ENCODE measurements at places on chromosomes 3 and 15. TPM values are rescaled to one million over a fixed set of nuclear protein-coding genes. Genes with fewer than 3 reads are reported as not detected.

DNA sequence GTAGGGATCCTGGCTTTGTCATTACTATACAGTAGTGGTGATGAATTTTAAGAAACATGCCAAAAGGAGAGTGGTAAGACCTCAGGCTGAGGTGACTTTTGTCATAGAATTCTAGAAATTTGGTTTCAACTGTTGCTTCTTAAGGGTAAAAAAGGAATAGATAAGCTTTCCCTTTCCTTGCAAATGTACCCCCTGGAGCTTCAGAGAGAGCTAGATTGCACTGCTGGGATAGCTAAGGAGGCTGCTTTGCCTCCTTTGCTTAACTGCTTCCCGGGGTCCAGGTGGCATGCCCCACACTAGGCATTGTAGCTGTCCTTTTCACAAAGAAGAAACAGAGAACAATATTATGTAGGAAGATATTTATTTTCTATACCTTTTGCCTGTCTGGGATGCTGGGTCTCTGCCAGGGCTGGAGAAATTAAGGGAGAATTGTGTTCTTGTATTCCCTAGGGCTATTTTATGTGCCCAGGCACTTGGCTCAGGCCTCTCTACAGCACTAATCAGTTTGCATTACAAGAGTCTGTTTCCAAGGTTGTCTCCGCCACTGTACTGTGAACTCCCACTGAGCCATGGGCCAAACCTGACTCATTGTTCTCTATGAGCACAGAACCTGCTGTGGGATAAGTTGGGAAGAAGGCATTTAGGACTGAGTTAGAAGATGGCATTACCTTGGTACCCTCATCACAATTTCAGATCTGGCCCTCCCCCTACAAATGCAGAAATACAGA is 460.0 kb downstream of the PDCD6IP start:
- H3K36me3 ChIP-seq = no peaks in the 10 kb centered on the region
- no peak overlapping the region for H3K27ac ChIP-seq
- peaks cover 12% of the 10 kb centered on the region for H3K4me1 ChIP-seq

Gene RTF1
- total RNA-seq = 45.7 TPM

Gene LRTM1
- total RNA-seq = not detected

- no peaks in the 10 kb centered on the region for H3K36me3 ChIP-seq
- H3K4me3 ChIP-seq = no peak overlapping the region
- H3K27me3 ChIP-seq = no peaks in the 10 kb centered on the region
- DNase-seq = no peak
- no peaks in the 10 kb centered on the region for H3K4me1 ChIP-seq
These were observed 25.7 kb downstream of the FSIP1 start for GRCh38 chr15:39756806-39757522.

Gene FSD2
- not detected for total RNA-seq

Gene GP5
- total RNA-seq = not detected

Gene AMT
- 38.8 TPM for total RNA-seq

DNA sequence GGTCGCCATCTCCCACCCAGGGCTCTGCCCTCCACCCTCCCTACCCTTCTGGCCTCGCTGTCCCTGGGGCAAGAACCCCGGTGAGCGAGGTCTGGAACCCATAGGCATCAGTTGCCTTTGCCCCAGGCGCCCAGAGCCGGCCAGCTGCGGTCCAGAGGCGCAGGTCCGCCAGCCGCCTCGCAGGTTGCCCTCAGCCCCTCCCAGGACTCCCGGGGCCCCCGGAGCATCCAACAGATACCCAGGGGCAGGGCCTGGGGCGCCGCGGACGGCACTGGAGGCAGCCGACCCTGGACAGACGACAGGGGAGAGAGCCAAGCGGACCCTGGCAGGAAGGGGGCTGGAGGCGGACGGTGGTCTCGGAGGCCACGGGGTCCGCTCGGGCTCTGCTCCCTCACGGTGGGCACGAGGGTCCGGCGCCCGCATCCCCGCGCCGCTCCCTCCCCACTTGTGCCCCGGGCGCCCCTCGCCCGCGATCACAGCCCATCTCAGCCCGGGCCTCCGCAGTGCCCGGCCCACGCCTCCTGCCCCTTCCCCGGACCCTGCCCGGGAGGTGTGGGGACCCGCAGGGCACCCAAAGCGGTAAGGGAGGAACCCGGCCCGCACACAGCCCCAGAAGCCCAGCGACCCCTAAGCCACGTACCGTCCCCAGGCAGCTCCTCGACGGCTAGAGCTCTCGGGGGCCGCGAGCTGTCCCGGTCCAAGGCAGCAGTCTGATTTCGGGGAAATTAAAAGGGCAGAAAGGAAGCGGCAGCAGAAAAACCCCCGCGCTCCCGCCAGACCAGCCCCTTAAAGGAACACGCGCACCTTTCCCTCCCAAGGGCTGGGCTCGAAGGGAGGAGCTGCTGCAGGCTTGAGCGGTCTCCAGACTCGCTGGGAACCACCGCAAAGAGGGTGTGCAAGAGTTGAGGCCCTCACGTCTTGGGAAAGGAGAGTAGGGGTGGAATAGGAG is at the start of gene HAPLN3:
Gene HAPLN3, minus strand, starts transcription at position 726 of the 949 bp plus-strand sequence. CDS start 8,246 bp downstream, outside the sequence.
- peak within 1 kb of the TSS; percentile 71 for H3K4me3 ChIP-seq
- peaks cover 12% of the 10 kb centered on the region for H3K4me1 ChIP-seq
- peak; percentile 67 for DNase-seq
- no peak within 1 kb of the TSS for H3K27ac ChIP-seq

GRCh38 chr3:120438665-120439370 is 12.0 kb downstream of the FSTL1 start:
- H3K27me3 ChIP-seq = no peaks in the 10 kb centered on the region
- H3K36me3 ChIP-seq = peaks cover 50% of the 10 kb centered on the region
- H3K4me1 ChIP-seq = peaks cover 14% of the 10 kb centered on the region
- DNase-seq = no peak

- no peaks in the 10 kb centered on the region for H3K4me1 ChIP-seq
- H3K36me3 ChIP-seq = no peaks in the 10 kb centered on the region
- no peaks in the 10 kb centered on the region for H3K27me3 ChIP-seq
- DNase-seq = no peak
These were observed 8.1 kb downstream of the C3orf70 start for GRCh38 chr3:185144784-185145183.

DNA sequence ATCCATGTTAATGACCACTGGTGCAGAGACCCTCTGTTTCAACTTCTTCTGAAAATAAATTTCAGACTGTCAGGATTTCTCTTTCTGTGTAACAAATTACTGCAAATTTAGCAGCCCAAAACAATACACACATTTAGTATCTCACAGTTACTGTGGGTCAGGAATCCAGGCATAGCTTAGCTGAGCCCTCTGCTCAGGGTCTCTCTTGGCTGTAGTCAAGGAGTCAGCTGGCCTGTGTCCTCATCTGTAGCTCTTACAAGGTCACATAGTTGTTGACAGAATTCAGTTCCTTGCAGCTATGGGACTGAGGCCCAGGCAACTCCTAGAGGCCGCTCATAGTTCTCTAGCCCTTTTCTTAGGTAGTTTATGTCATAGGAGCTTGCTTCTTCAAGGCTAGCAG is 51.9 kb downstream of the NKIRAS1 start:
- DNase-seq = no peak
- H3K4me3 ChIP-seq = no peak overlapping the region
- H3K27me3 ChIP-seq = no peaks in the 10 kb centered on the region
- H3K27ac ChIP-seq = no peak overlapping the region
- peaks cover 15% of the 10 kb centered on the region for H3K36me3 ChIP-seq
- peaks cover 12% of the 10 kb centered on the region for H3K4me1 ChIP-seq

Gene ATP10A
- total RNA-seq = 3.9 TPM

Gene SMCO1
- not detected for total RNA-seq

DNA sequence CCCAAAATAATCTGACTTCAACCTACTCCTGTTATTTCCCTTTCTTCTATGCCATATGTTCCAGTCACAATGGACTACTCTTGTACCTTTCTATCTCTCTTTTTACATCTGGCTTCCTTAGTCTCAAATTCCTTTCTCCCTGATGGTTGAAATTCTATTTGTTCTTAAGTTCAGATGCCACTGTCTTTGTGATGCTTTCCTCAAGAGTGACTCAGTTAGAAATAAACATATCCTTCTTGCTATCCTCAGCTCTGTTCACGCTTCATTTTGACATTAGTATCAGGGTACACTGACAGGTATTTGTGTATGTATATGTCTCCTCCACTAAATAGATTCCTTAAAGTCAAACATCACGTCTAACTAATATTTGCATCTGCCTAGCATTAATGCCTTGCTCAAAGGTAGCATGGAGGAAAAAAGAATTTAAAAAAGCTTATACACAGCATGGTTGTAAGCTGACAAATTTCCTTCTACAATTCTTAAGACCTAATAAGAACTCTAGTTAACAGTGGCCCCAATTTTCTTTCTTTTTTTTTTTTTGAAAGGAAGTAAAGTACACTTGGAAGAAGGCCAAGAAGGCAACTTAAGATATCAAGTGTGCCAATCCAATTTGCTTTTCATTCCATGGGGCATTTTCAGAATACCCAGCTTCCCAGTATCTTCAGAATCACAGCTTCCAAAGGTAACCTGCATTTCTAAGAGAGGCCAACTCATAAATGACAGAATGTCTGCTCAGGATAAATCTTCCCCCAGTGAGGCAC is 58.0 kb downstream of the CHAC1 start:
- peaks cover 11% of the 10 kb centered on the region for H3K36me3 ChIP-seq
- no peaks in the 10 kb centered on the region for H3K4me1 ChIP-seq
- H3K27ac ChIP-seq = no peak overlapping the region

GRCh38 chr15:35038626-35039451 is 46.3 kb downstream of the NANOGP8 start:
- H3K4me1 ChIP-seq = no peaks in the 10 kb centered on the region
- peak overlapping the region; percentile 68 for H3K27ac ChIP-seq
- H3K36me3 ChIP-seq = no peaks in the 10 kb centered on the region

GRCh38 chr3:64890006-64890405 is 202.2 kb upstream of the ADAMTS9 start:
- DNase-seq = no peak
- no peak overlapping the region for H3K27ac ChIP-seq
- no peaks in the 10 kb centered on the region for H3K36me3 ChIP-seq

Gene EXD1
- total RNA-seq = not detected

- H3K27me3 ChIP-seq = no peaks in the 10 kb centered on the region
- H3K4me3 ChIP-seq = no peak overlapping the region
- DNase-seq = no peak
- H3K36me3 ChIP-seq = no peaks in the 10 kb centered on the region
- H3K4me1 ChIP-seq = no peaks in the 10 kb centered on the region
- no peak overlapping the region for H3K27ac ChIP-seq
These were observed 276.0 kb downstream of the GBE1 start for GRCh38 chr3:81485444-81485865.

DNA sequence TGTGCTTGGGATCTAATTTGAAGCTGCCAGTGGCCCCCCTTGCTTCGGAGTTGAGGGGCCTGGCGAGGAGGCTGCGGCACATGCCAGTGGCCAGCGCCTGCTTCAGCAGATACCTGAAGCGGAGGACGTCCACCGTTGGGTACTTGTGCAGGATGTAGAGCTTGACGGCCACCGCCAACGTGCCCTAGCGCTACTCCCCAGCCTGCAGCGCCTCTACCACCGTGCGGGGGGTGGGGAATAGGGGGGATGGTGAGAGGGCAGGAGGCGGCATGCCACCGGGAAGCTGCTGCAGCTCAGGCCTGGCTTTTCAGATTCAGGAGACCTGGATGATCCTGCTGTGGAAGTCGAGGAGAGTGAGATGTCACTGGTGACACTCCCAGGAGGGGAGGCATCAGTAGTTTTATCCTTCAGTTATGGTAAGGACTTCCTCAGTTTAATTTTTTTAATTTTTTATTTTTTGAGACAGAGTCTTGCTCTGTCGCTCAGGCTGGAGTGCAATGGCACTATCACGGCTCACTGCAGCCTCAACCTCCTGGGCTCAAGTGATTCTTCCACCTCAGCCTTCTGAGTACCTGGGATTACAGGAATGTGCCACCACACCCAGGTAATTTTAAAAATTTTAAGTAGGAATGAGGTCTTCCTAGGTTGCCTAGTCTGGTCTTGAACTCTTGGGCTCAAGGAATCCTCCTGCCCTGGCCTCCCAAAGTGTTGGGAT is 150.6 kb upstream of the FRMD4B start:
- DNase-seq = peak; percentile 49
- no peak overlapping the region for H3K27ac ChIP-seq
- no peaks in the 10 kb centered on the region for H3K36me3 ChIP-seq

DNA sequence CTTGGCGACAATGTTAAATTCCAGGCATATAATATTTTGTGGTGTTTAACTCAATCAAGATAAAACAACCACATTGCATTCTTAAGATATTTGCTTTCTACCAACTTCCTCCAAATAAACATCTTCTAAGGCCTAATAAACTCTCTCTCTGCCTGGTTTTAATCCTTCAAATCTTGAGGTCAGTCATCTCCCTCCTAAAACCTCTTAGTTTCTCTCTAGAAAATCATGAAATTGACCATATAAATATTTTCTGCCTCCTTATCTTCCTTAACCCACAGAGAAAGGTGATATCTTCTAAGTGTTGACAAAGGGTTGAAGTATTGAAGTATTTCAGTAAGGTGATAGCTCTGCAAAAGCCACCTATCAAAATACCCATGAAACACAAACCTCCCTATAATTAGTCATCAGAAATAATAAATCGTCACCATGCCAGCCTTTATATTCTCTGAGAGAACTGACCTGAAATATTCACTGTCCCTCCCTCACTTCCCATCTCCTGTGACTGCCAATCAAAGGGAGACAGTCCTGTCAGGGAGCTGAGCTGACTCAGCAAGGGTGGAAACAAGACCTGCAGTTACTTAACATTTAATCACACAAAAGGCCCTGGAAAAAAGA is 1261.1 kb downstream of the ROBO1 start:
- no peak for DNase-seq
- H3K27ac ChIP-seq = no peak overlapping the region
- H3K27me3 ChIP-seq = no peaks in the 10 kb centered on the region
- no peaks in the 10 kb centered on the region for H3K4me1 ChIP-seq
